ENCODE measurements at places on chromosomes 7 and 10. TPM values are rescaled to one million over a fixed set of nuclear protein-coding genes. Genes with fewer than 3 reads are reported as not detected.

The HTR5A gene
- total RNA-seq: under 0.01 TPM

The SNCG gene
- not detected for total RNA-seq

The SLC26A3 gene
- not detected for total RNA-seq

The LAMB4 gene
- 0.10 TPM for total RNA-seq

The C10orf62 gene
- not detected for total RNA-seq

The RAB19 gene
- 1.5 TPM for total RNA-seq

The CPXM2 gene
- not detected for total RNA-seq

The C10orf105 gene
- 0.31 TPM for total RNA-seq

The TMEM72 gene
- not detected for total RNA-seq

The IDI1 gene
- 180 TPM for total RNA-seq

The SPDYE9 gene
- not detected for total RNA-seq

The STAG3 gene
- total RNA-seq: 6.7 TPM
